ENCODE measurements at places on chromosomes 6 and 20.

GRCh38 chr6:33160728-33161344 is 31.4 kb downstream of the COL11A2 start:
- no peaks in the 10 kb centered on the region for H3K27me3 ChIP-seq
- H3K27ac ChIP-seq, result peak overlapping the region; percentile 82
- H3K4me1 ChIP-seq, result peaks cover 11% of the 10 kb centered on the region

DNA sequence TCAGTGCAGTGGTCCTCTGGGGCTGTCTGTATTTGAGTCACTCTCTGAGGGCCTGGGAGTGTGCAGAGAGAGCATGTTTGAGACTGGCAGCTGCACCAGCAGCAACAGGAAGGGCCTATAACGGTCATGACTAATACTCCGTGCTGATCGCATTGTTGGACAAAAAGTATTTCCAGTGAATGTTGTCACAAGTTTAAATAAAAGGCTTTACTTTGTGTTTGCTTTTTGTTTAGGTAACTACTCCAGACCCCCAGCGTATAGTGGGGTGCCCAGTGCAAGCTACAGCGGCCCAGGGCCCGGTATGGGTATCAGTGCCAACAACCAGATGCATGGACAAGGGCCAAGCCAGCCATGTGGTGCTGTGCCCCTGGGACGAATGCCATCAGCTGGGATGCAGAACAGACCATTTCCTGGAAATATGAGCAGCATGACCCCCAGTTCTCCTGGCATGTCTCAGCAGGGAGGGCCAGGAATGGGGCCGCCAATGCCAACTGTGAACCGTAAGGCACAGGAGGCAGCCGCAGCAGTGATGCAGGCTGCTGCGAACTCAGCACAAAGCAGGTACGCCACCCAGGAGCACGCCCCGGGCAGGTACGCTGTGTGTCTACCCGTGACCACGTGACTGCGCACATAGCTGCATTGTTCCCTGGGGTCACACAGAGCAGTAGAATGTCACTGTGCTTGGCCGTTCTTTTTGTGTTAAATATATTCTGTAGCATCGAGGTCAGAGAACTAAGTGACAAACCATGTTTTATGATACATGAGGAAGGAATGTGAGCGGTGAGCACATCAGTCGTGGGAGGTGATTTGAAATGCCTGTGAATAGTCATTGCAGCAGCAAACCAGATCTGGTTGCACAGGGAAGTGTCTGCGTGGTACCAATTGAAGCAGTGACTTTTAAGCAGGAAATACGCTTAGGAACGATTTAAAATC is 174.7 kb downstream of the TMEM242 start:
- peaks cover 11% of the 10 kb centered on the region for H3K4me1 ChIP-seq
- no peak for DNase-seq
- no peak overlapping the region for H3K4me3 ChIP-seq
- peaks cover 14% of the 10 kb centered on the region for H3K36me3 ChIP-seq
- no peak overlapping the region for H3K27ac ChIP-seq

- H3K27me3 ChIP-seq, result no peaks in the 10 kb centered on the region
- H3K36me3 ChIP-seq, result peaks cover 39% of the 10 kb centered on the region
- no peak overlapping the region for H3K27ac ChIP-seq
- H3K4me3 ChIP-seq, result no peak overlapping the region
- peaks cover 14% of the 10 kb centered on the region for H3K4me1 ChIP-seq
Observed at GRCh38 chr6:118588626-118589025, 40.5 kb downstream of the PLN start.

GRCh38 chr6:137845460-137845859 is 21.6 kb upstream of the TNFAIP3 start:
- H3K4me1 ChIP-seq, result peaks cover 17% of the 10 kb centered on the region
- H3K36me3 ChIP-seq, result peaks cover 11% of the 10 kb centered on the region
- H3K27ac ChIP-seq, result no peak overlapping the region
- no peaks in the 10 kb centered on the region for H3K27me3 ChIP-seq
- DNase-seq, result no peak
- no peak overlapping the region for H3K4me3 ChIP-seq

GRCh38 chr6:38022688-38023087 is 203.2 kb downstream of the ZFAND3 start:
- peaks cover 21% of the 10 kb centered on the region for H3K4me1 ChIP-seq
- peaks cover 12% of the 10 kb centered on the region for H3K36me3 ChIP-seq
- H3K27ac ChIP-seq, result no peak overlapping the region

- no peaks in the 10 kb centered on the region for H3K27me3 ChIP-seq
- peaks cover 13% of the 10 kb centered on the region for H3K36me3 ChIP-seq
- DNase-seq, result peak; percentile 84
Observed at GRCh38 chr20:50192364-50193198, 2.0 kb downstream of the CEBPB start.

DNA sequence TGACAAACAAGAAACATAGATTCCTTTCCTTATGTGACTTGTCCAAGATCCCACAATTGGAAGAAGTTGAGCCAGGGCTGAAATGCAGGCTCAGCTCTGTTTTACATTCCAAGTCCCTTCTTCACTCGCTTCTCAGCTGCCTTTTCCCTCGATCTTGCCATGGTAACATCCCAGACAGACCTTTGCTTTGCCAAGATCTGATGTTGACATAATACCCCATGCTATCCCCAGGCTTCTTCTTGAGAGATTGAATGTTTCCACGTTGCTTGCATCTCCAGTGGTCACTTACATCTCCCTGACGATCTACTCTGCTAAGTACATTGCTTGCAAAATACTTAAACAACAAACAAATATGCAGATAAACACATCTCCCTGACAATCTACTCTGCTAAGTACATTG is 63.5 kb downstream of the TBXT start:
- H3K4me3 ChIP-seq, result no peak overlapping the region
- no peaks in the 10 kb centered on the region for H3K36me3 ChIP-seq
- peaks cover 18% of the 10 kb centered on the region for H3K27me3 ChIP-seq
- no peak overlapping the region for H3K27ac ChIP-seq
- peaks cover 6% of the 10 kb centered on the region for H3K4me1 ChIP-seq

DNA sequence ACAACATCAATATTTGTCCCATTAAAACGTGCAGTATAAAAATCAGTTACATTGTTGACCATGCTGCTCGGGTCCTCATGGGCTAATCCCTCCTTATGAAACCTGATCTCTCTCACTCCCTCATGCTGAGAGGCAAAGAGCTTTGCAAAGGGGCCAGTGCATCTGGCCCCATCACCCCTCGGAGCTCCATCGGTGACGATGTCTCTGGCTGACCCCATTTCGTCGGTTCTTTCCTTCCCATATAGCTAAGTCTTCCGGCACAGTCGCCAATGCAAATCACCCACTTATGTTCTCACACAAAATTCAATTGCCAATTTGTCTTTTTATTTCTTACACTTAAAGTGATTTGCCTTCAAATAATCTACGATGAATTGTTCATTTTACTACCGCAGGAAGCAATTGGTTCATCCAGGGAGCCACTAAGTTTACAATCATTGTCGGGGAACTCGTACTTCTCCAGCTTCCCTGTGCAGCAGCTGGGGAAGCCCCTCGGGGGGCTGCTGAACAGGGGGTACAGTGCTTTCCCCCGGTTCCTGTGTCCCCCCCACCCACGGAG is 199.8 kb upstream of the CDH4 start:
- H3K27ac ChIP-seq, result no peak overlapping the region
- H3K27me3 ChIP-seq, result no peaks in the 10 kb centered on the region
- no peak overlapping the region for H3K4me3 ChIP-seq
- H3K4me1 ChIP-seq, result no peaks in the 10 kb centered on the region
- H3K36me3 ChIP-seq, result no peaks in the 10 kb centered on the region
- DNase-seq, result no peak
